Stimulated activated CD4-positive, alpha-beta T cell treated with anti-CD3 and anti-CD28 coated beads, Interleukin-12 subunit alpha, Interleukin-12 subunit beta, amount 100 ng/mL, for 24 hours (primary cell): ENCODE measurements at places on chromosomes 2 and 18.

DNA sequence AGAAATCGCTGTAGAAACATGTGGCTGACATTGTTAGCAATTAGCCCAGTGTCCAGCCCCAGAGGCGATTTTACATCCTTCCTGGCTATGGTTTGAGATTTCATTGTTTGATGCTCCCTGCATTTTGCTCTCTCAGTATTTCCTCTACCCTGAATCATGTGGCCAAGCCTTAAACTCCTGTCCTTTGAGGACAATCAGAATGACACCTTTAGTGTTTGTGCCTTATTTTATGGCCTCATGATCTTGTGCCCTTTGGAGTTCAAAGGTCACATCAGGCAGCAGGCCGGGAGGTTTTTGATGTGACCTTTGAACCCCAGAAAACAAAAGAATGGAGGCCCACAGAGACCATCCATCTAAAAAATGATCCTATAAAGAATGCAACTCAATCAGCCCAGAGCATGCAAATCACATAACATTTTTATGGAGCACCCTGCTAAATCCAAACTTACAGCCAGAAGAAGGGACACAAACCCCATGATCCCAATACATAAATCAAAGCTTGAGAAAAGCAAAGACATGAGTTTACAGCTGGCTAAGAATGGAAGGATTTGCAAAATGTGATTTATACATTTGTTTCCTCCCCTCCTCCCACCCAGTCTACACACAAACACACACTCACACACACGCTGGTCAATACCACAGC lies 52.5 kb downstream of the FECH start:
- no peak for DNase-seq

GRCh38 chr2:98902209-98903063 lies 33.6 kb downstream of the CRACDL start:
- no peak for DNase-seq

DNA sequence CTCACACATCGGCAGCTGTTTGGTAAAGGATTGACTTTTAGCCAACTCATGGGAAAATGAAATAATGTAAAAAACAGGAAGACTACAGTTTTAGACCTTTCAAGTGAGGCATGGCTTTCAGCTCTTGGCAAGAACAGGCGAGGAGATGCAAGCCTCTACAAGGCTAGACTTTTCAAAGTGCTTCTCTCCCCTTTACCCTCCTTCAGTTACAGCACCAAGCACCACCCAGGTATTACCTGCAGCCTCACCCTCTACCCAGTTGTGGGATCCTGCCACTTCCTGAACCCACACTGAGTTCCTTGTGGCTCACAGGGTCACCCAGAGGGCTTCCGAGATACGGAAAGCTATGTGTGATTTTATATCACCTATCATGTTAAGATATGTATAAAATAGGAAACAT lies 14.7 kb downstream of the UGT1A10 start:
- no peak for DNase-seq

DNA sequence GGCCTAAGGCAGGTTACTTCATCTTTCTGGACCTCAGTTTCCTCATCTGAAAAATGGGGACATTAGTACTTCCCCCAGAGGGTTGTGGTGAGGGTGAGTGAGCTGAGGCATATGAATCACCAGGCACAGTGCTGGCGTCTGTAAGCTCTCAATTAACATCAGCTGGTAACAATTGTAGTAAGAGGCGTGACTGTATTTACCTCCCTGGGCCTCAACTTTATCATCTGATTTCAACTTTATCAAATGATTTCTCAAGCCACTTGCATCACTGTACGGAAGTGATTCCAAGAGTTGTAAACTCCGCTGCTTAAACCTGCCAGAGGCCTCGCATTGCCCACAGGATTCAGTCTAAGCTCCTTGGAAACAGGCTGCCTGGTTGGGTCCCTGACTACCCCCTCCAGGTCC lies 53.6 kb upstream of the PKDCC start:
- DNase-seq: no peak

- no peak for DNase-seq
Measured at GRCh38 chr2:18701546-18701945, 112.2 kb upstream of the NT5C1B start.
